Activated naive CD4-positive, alpha-beta T cell (primary cell): ENCODE measurements at places on chromosomes 16 and 17.

GRCh38 chr16:75798714-75799113, 72.4 kb upstream of the CPHXL start:
- no peak for DNase-seq

GRCh38 chr17:7922269-7922844, 6.3 kb upstream of the RNF227 start:
- no peak for DNase-seq

DNA sequence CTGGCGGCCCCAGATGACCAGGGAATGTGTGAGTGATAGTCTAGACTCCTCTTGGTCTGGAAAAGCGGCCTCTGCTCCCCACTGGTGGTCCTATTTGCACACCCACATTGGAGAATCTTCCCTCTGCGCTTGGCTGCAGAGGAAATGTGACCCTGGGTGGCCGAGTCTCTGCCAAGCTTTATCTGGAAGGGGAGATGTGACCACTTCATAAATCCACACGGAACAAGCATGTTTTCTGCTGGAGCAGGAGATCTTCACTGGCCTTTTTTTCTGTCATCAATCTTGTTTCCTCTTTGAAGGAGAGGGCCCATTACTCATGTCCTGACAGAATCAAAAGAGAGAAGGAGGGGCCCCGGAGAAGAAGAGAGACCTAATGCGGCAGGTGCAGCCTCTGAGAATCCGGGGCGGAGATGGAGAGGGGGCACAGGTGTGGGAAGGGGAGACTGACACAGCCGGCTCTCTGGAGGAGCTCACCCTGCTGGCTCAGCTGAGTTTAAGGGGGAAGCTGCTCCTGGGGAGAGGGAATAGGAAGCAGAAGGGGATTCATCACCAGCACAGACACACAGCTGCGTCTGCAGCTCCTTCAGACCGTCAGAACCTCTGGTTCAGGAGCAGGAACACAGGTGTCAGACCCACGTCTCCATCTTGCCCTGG, 116.3 kb downstream of the SOX9 start:
- DNase-seq, result no peak

DNA sequence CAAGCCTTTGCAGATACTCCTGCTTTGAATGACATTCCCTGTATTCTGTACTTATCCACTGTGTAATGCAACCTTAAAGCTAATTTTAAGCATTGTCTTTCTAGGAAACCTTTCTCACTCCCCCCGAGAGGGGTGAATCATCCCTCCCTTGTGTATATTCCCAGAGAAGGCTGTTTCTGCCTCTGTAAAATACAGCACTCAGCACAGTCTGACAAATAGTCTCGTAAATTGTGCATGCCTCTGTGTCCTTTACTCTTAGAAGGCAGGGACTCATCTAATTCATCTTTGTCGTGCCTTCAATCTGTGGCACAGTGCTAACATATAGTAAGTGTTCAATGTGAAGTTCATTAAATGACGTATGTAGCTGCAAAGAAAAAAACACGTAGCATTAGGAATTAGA, 200.7 kb downstream of the CA10 start:
- DNase-seq, result no peak

DNA sequence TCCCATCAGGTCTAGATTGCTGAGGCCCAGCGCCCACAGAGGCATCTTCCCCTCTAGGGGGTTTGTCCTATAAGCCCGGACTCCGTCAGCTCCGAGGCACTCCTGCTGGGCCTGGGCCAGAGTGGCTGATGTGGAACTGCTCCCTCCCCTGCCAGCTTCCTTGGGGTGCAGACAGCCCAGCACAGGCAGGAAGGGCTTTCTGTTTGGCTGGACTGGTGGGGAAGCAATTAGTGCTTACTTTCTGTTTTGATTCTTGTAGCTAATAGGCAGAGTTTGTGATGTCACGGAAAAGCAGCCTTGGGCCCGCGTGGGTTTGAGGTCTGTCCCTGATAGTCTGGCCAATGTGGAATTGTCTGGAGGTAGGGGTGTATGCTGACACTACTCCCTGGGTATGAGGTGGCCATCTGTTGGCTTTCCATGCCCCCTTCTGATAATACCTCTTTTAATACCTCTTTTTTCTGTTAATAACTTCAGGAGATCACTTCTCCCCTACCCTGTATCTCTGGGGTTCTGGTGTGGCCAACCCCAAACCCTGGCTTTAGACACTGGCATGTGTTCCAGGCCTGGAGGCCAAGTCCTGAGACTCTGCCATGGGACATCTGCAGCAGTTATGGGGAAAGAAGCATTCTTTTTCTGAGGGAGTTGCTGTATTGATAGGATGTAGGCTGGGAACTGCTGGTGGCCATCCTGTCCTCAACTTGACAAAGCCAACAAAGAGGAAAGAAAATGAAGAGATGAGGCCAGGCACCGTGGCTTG, 190.9 kb downstream of the RAB11FIP4 start:
- no peak for DNase-seq

GRCh38 chr16:3138823-3139426, 4.1 kb downstream of the ZNF213 start:
- no peak for DNase-seq

DNA sequence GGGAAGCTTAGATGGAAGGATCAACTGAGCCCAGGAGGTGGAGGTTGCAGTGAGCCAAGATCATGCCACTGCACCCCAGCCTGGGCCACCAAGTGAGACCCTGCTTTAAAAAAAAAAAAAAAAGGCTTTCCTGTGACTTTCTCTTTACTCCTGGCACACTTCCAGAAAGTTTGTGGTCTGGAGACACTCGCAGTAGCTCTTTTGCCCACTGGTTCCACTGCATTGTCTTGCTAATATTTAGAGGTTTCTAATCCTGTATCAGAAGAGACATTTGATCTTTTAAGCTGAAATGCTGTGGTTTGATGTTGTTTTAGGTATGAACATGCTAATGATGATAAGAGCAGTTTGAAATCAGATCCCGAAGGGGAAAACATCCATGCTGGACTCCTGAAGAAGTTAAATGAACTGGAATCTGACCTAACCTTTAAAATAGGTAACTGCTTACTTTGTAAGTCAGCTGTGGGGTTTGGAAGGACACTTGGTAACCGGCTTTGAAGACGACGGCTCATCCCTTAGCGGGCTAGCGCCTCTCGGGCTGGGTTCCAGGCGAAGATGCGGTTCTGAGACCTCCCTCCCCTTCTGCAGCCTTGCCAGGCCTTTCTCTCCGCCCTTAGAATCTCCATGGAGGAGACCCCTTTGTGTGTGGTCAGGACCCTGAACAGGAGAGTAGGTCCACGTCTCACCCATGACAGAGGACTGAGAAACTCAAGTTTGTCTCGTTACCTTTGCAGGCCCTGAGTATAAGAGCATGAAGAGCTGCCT, 23.1 kb downstream of the NTAN1 start:
- no peak for DNase-seq

DNA sequence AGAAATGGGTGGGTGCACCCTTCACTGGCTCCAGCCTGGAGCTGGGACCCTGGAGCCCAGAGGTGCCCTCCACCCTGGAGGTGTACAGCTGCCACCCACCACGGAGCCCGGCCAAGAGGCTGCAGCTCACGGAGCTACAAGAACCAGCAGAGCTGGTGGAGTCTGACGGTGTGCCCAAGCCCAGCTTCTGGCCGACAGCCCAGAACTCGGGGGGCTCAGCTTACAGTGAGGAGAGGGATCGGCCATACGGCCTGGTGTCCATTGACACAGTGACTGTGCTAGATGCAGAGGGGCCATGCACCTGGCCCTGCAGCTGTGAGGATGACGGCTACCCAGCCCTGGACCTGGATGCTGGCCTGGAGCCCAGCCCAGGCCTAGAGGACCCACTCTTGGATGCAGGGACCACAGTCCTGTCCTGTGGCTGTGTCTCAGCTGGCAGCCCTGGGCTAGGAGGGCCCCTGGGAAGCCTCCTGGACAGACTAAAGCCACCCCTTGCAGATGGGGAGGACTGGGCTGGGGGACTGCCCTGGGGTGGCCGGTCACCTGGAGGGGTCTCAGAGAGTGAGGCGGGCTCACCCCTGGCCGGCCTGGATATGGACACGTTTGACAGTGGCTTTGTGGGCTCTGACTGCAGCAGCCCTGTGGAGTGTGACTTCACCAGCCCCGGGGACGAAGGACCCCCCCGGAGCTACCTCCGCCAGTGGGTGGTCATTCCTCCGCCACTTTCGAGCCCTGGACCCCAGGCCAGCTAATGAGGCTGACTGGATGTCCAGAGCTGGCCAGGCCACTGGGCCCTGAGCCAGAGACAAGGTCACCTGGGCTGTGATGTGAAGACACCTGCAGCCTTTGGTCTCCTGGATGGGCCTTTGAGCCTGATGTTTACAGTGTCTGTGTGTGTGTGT, 46.8 kb downstream of the IL21R start:
- DNase-seq, result no peak

GRCh38 chr17:19409509-19409908, 1.5 kb upstream of the RNF112 start:
- no peak for DNase-seq

- no peak for DNase-seq
Measured at GRCh38 chr16:12132850-12133440, 156.4 kb downstream of the SNX29 start.

DNA sequence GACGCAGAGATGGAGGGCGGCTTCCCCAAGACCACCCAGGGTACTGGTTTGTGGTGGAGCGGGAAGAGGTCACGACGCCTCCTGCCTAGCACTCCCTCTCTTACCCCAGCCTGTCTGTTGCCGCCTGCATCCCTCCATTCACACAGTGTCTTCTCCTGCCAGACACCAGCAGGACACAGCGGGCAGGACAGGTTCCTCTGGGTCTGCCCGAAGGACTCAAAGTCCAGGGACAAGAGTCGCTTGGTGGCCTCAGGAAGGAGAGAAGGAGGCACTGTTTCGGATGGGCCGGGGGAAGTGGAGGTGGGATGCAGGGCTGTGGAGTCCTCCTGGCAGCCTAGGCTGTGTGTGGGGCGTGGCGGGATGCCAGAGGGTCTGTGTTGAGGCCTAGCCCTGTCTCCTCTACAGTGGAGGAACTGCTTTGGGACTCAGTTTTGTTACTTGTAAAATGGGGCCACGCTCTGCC, 19.6 kb upstream of the TNS4 start:
- DNase-seq, result no peak

- no peak for DNase-seq
Measured at GRCh38 chr17:8041249-8041928, 2.5 kb downstream of the ALOX15B start.

DNA sequence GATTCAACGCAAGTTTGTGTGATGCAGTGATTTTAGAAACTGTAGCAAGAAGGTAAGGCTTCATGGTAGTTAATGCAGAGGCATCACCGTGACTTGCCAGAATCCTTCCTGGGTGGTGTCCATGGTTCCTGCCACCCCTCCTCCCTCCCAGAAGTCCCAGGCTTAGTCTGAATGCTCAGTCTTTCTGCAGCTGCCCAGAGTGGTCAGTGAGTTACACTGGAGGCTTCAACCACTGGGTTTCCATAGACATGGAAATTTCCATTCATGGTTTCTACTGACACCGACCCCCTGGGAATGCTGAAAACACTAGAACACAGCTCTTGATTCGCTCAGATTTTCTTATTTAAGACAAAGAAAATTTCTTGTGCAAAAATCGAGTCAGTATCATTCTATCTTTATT, 159.4 kb upstream of the HSBP1 start:
- DNase-seq, result no peak

DNA sequence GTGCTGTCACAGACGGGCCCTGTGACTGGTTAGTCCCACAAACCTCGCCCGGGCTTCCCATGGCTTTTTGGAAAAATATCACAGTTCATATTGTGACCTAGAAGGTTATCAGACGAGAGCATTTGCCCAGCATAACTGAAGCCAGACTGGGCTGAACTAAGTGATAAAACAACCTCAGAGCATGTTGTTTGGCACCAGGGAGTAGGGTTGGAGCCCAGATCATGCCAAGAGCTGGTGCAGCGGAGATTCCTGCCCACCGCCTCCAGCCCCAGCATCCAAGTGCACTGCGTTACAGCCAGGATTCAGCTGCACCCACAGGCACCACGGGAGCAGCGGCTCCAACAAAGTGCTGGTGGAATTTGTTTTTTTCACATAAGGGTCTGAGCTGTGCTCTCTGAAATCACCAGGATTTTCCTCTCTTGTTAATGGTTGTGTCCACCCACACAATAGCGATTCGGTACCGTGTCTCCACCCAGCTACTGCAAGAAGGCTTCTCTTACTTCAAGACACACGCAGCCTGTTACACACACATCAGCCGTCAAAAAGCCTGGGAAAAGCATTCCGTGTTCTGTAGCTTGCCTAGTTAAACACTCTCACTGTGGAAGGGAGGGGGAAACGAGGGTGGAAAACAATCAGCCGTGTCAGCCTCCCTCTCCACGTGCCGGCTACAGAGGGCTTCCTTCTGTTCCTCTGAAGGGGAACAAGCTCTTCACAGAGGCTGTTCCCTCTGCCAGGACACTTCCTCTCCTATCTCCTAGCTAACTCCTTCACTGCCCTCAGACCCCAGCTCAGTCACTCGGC, 273.8 kb downstream of the C16orf95 start:
- DNase-seq, result no peak

GRCh38 chr17:35291802-35292201, 48.9 kb downstream of the SLFN5 start:
- DNase-seq, result no peak

- no peak for DNase-seq
Measured at GRCh38 chr17:39599665-39600231, 8.0 kb downstream of the NEUROD2 start.

GRCh38 chr17:16491703-16492612, at the start of gene LRRC75A:
Gene LRRC75A, minus strand, starts transcription at chr17:16492193. Its CDS starts 203 bp downstream, at chr17:16491990.
- DNase-seq, result peak; percentile 43

GRCh38 chr16:1997494-1998359, 8.0 kb downstream of the SYNGR3 start:
- DNase-seq, result no peak

- no peak for DNase-seq
Measured at GRCh38 chr17:68710976-68711375, 109.8 kb upstream of the FAM20A start.

- no peak for DNase-seq
Measured at GRCh38 chr16:26667307-26667706, 399.4 kb upstream of the C16orf82 start.

- no peak for DNase-seq
Measured at GRCh38 chr17:74152591-74153455, 50.7 kb upstream of the RPL38 start.
